ENCODE measurements at places on chromosomes 2 and 18.

DNA sequence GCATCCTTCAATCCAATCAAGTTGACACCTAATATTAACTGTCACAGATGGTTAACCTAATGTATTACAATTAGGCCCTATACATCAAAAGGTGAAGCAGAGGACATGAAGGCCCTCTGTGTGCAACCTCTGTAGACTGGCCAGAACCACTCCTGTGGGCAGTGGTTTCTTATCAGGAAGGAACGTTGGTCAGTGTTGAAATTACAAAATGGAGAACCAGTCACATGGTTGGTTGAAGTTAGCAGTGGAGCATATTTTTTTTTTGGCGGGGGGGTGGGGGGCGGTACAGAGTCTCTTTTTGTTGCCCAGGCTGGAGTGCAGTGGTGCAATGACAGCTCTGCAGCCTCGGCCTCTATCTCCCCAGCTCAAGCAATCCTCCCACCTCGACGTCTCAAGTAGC, 19.8 kb downstream of the RNU2-63P start:
- no peak for DNase-seq

DNA sequence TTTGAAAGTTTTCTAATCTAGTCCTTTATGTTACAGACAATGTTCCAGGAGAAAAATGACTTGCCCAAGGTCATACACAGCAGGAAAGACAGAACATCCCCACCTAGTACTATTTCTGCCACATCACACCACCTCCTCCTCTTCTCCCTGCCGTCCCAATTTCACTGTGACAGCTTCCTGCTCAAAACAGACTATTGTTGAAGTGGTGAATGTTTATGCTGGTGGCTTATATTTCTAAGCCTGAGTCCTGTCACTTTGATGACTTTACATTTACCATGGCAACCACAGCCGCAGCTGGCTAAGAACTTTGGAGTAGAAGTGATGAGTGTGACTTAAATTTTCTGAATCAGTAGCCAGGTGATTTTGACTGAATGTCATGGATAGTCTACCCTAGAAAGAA, 10.0 kb downstream of the GALNT5 start:
- no peak for DNase-seq

DNA sequence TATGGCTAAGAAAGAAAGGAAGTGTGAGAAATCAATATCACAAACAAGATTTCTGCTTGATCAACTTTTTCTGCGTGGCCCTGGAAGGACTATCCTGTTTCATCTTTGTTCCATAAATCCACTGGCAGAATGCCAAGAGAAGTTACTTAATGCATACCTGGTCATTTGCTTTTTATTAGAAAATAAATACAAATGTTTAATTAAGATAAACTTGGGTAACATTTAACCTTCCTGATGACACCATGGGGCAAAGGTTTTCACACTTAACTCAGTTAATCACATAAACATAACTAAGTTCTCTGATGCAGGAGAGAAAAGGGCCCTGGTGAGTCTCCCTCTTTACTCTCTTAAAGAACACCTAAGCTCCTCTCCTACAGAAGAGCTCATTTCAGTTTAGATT, 203.3 kb downstream of the AFF3 start:
- no peak for DNase-seq

- no peak for DNase-seq
Measured at GRCh38 chr2:187497858-187498463, 49.9 kb upstream of the CALCRL start.

DNA sequence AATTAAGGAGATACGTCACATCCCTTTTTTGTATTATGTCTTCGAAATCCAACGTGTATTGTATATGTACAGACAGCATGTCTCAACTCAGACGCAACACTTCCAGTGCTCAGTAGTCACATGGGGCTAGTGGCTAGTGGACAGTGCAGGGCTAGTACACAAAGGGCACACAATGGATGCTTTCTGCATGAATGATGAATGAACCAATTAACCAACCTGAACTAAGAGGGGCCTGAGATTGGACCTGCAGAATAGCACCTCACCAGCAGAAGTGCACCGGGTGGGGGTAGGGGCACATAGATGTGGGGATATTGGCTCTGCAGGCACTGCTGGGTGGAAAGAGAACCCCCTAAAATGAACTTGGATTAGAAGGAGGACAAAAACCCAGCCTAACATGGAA, 20.7 kb downstream of the ST8SIA5 start:
- no peak for DNase-seq

DNA sequence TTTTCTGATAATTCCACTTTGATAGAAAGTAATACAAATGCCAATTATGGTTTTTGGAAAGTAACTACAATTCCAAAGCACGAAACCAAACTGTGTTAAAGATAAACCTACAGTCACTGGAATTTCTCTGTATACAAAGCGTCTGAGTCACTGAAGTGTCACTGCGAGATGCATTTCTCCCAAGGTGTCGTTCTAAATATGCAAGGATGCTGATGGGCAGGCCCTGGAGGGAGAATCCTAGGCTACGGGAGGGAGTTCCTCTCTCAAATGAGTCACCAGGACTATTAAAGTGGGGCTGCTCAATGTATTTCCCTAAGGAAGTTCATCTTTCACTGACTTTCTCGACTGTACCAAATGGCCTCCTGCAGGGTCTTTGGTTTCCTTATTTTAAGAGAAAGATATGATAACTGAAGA, 163.8 kb upstream of the STK17B start:
- no peak for DNase-seq

DNA sequence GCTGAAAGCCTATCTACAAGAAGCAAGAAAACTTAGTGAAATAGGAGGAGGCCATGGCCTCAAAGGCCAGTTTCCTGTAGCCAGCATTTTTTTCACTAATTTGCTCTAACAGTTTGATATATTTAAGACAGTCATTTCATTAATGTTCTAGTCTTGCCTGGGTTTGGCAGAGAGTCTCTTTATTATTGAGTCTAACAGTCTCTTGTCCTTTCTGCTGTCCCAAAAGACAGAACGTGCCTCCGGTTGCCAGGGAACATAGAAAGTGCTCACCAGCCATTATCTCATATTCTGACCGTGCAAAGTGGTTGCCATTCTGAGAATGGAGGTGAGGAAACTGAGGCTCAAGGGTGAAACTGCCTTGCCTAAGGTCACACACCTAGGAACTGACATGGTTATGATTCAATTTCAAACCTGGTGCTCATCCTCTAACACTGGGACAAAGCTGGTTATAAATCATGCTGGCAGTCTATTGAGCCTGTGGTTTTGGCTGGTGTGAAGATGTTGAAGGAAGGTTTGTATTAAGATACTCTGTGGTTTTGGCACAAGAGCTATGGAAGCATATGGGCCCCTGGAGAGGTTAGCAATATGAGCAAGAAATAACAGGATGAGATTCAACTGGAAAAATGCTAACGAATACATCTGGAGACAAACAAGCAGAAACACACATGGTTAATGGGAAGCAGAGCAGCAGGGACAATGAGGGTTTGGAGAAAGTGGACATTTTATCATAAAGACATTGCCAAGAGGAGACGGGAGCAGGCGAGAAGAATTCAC, 903.3 kb upstream of the KLHL29 start:
- no peak for DNase-seq
